ENCODE measurements at places on chromosomes 6 and 20. TPM values are rescaled to one million over a fixed set of nuclear protein-coding genes. Genes with fewer than 3 reads are reported as not detected.

DNA sequence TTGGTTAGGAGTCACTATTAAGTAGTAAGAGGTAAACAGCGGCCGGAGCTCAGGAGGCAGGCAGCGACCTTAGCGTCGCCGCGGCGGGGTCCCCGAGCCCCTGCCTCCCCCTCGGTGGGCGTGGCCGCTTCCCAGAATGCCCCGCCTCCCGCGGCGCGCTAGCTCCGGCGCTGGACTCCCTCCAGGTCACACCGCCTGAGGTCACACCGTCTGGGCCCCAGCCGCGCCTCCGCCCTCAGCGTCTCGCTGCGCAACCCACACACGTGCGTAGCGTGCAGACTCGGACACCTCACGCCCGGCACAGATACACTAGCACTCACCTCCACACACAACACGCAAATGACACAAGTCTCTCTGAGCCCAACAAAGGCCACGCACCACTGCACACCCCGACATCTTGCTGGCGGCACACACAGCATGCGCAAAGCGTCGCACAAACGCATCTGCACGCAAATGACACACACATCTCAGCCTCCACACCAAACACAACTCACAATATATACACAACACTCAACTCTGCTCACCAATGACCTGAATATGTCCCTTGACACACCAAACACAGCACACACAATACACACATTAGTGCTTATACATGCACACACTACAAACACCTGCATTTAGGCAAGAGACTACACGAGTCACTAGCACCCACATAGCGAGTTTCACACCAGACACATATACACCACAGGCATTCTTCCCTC is 17.6 kb upstream of the CDKN1A start:
- DNase-seq = peak; percentile 79

GRCh38 chr6:31734821-31735406 is 1.4 kb downstream of the CLIC1 start:
- no peak for DNase-seq

DNA sequence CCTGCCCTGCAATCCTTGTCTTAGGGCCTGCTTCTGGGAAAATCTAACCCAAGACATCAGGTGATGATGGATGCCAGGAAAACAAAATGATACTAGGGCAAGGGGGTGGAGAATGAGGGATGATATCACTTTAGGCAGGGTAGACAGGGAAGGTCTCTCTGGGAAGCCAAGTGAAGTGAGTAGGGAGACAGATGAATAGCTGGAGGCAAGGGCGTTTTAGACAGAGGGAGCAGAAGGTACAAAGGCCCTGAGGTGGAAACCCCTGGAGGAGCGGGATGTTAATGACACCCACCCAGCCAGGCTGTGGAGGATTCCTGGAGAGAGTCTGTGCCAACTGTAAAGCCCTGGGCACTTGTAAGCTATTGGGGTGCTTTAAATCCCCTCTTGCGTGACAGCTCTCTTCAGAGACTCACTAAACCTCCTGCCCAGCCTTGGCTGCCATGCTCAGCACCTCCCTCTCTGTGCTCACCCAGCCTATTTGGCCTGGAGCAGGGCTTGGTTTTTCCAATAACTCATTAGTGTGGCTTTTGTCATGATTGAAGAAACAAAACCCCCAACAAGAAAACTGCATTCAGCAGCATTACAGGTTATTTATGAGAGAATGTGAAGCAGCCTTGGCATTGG is 12.4 kb upstream of the MDGA1 start:
- DNase-seq = no peak

GRCh38 chr6:23319582-23319981 is 750.2 kb downstream of the HDGFL1 start:
- DNase-seq = no peak

DNA sequence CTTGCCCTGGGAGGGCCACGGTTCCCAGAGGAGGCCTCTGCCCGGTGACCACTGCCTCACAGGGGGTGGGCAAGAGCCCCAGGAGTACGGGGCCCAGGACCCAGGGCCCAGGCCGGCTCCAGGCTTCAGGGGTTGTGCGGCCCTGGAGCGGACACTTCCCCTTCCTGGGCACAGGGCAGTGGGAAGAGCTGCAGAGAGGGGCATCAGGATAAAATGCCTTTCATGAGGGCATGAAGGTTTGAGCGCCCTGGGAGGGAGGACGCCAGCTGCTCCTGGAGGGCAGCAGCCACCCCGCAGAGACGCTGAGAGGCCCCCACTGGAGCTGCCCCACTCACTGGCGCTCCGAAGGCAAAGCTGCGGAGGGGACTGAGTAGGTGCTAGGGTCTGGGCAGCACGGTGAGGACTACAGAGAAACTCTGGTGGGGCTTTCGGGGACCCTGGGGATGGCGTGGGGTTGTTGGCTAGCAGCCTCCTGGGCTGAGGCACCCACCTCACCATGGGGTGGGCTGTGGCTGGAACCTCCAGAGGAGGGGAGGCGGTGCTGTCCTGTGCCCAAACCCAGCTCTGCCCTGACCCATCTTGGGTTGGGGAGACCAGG is 10.4 kb downstream of the LAMA5 start:
- DNase-seq = no peak

- DNase-seq = no peak
Observed at GRCh38 chr6:119170447-119171087, 92.1 kb upstream of the FAM184A start.

- DNase-seq = no peak
Observed at GRCh38 chr6:127547215-127547614, 28.1 kb upstream of the MTCL3 start.

DNA sequence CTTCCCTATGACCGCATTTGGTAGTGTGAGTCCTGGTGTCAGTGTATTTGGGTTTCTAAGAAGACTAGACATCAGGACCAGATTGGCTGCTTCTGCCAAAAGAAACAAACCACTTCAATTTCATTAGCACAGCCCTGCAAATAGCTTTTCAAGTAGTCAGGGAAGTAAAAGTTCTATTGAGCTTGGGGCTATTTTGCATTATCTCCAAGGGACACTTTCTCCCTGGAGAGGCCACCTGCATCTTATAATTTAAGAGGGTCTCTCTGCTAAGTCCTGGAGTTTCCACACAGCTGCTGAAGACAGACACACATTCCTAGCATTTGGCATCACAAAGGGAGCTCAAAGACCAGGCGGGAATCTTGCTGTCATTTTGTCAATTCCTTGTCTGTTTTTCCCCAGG is 141.2 kb downstream of the BMP2 start:
- no peak for DNase-seq

GRCh38 chr6:46410334-46410953 is 80.8 kb downstream of the RCAN2 start:
- no peak for DNase-seq

DNA sequence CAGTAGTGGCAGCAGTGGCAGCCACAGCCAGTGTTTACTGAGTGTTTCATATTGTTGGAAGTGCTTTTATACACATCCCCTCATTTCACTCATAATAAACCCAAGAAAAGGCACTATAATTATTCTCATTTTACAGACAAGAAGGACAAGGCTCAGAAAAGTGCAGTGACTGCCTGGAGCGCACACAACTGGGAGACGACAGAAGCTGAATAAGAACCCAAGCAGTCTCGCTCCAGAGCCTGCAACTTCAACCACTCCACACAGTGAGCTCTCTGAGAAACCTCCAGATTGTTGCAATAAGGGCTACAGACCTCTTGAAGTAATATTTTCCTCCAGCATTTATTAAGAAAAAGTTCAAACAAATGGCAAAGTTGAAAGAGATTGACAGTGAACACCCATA is 76.9 kb downstream of the PLCG1 start:
- no peak for DNase-seq

DNA sequence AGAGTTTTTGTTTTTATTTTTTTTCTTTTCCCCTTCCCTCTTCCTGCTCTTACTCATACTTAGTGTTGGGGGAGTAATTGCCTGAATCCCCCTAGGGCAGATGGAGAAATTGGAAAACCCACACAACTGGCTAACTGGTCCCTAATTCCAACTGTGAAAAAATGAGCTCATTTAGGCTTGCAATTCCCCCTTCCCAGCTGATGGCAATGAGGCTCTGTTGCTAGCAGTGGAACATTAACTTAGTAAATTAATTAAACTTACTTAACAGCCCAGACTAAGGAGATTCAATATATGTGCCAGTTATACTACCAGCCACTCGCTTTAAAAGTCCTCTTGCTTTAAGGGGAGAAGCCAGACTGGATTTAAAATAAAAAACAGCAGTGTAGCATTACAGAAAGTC is 76.6 kb downstream of the PKHD1 start:
- no peak for DNase-seq

- peak; percentile 67 for DNase-seq
Observed at GRCh38 chr6:26087284-26088115, at the start of gene HFE. Gene HFE (plus strand): TSS chr6:26087429. CDS start chr6:26087441, 12 bp downstream.

DNA sequence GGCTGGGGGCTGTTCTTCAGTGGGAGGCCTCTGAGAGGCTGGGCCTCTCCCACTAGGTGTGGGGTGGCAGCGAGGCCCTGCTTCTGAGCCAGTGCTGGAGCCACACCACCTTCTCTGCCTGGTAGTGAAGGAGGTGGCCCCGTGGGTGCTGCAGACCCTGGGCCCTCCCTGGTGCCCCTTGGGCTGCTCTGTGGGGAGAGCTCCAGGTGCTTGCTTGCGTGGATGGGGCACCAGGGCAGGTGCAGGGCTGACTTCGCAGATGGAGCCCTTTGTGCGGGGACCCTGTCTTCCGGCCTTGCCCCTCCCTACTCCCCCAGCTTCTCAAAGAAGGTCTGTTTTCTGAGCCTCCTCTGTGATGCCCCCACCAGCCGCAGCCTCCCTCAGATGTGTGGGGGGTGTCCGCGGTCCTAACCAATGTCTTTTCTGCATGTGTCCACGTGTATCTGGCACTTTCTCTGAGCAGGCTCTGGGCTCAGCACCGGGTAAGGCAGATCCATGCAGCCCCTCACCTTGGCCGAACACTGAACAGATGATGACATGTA is 17.2 kb upstream of the MYT1 start:
- no peak for DNase-seq

DNA sequence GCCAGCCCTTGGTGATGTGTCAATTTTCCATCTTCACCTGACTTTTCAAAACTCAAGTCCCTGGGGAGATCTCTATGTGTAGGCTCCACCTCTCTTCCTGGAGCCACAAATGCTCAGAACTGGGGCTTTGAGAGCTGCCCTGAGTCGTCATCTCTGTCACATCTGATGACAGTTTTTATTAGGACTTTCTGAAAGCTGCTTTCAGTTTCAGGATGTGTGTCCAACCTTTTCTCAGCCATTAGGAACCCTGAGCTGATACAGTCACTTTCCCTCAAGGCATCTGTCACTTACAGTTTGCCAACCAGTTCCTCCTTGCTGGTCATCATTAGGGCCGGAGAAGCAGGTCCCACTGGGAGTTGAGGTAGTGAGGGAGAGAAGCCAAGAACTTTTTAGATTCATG is 365.9 kb upstream of the CHD6 start:
- no peak for DNase-seq

DNA sequence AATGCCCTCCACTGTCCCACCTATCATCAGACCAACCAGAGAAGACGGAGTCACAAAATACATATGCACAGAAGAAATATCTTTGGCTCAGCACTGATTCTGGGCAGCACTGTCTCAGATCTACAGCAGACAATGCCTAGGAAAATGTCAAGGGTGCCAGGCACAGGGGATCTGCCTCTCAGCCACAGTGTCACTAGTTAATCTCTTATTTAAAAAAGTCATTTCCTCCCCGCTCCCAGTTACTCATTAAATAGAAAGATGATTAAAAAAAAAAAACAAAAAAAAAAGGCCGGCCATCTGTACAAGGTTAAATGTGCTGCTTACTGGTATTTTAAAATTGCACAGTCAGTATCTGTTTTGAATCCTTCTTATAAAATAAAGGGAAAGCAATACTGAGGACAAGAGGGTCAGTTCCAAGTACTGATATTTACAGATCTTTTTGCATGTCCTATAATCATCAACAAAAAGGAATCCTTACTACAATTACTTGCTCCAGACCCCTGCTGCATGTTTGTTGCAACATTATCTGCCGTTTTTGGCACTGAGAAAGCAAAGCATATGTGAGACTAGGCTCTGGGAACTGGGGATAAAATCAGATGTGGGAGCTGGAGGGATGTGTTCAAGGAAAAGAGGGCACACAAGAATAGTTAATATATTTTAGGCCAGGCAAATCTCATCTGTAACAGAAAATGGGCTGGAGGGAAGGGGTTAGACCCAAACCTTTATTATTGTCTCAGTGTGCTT is 299.3 kb downstream of the KIF16B start:
- no peak for DNase-seq

DNA sequence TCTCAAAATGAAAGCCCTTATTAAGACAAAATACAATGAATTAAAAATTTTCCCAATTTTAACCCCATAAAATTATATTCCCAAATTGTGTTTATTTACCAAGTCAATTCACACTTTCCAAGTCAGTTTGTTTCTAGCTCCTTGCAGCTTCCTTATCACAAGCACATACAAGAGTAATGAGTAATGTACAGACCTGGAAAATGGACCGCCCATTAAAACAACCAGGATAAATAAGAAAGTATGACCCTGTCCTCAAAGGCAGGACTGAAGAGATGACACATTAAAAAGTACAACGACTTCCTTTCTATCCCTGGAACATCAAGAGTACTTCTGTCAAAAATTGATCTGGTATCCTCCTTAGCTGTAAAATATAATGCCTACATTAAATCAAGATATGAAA is 47.1 kb upstream of the TMX4 start:
- DNase-seq = no peak

- DNase-seq = peak; percentile 84
Observed at GRCh38 chr6:142944124-142945048, 590 bp downstream of the HIVEP2 start.

DNA sequence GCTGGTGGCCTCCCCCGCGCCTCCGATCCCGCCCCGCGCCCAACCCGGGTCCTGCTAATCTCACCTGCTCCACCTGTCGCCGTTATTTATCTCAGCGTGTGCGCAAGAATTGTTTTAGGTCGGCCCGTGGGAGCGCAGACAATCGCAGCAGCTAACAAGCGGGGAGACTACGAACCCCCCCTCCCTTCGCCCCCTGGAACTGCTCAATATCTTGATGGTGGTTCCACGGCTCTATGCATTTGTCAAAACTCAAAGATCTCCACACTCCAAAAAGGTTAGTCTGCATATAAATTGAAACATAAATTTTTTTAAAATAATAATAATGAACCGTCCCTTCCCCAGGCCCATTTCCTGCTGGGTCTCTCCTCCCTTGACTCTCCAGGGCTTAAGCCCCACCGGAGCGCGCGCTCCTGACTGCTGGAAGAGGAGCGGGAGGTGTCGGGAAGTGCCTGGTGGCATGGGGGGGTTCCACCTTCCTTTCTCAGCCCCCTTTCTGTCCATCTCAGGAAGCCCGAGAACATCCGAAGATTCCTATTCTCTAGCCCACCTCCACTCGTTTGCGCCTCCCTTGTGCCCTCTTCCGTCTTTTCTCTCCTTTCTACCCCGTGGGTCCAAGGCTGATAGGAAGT is 1.6 kb upstream of the MDGA1 start:
- DNase-seq = no peak

The NRM gene
- total RNA-seq = 1.8 TPM

The HLA-DRA gene
- 24.4 TPM for total RNA-seq

The CST4 gene
- total RNA-seq = not detected

The OR2H1 gene
- total RNA-seq = not detected
